ENCODE measurements at places on chromosomes 5 and 9. TPM values are rescaled to one million over a fixed set of nuclear protein-coding genes. Genes with fewer than 3 reads are reported as not detected.

Gene SHC3
- total RNA-seq = not detected

DNA sequence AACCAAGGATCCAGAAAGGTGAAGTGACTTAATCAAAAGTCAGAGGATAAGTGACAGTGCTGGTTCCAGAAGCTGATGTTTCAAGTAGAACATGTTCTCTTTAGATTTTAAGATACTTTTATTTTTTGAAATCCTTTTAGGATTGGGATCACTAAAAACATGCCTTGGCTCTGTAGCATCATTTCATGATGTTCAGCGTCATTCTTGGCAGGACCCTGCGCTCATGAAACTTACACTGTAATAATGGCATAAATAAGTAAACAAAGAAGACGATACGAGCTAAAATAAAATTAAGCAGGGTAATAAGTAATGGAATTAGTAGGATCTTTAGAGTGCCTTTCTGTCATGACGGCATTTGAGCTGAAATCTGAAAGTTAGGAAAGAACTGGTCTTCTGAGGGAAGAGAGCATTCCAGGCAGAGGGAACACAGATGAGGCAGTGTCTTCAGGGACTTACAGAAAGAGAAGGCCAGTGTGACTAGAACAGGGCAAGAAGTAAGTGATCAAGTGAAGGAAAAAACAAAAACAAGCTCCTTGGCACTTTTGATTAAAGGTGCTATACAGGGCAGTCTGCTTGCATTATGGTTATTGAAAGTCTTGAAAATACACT, 19.9 kb downstream of the CTNNA1 start:
- no peak for DNase-seq

DNA sequence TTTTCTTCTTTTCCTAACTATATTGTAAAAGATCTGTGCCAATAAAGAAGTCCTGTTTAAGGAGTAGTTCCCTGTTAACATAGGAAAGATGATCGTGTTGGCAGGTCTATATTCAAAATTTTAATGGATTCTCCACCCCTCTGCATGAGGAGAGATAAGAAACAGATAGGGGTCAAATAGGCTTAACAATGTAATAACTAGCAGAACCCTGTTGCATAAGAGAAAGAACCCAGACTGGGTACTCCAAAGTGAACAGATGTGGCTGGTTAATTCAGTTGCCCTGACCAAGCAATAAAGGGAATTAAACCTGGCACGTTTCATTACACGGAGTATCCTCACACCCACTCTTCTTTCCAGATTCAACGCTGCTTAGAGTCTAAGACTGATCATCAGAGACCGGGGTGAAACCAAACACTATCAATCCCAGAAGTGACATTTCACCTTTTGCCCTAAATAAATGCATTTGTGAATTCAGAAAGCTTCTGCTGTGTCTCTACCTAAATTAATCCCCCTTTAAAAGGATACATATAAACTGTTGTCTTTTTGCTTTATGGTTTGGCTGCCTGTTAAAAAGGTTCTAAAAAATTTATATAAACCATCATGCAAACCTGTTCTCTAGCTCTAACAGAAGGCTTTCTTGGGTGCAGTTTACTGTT, 1276.9 kb upstream of the WWC1 start:
- DNase-seq = no peak

DNA sequence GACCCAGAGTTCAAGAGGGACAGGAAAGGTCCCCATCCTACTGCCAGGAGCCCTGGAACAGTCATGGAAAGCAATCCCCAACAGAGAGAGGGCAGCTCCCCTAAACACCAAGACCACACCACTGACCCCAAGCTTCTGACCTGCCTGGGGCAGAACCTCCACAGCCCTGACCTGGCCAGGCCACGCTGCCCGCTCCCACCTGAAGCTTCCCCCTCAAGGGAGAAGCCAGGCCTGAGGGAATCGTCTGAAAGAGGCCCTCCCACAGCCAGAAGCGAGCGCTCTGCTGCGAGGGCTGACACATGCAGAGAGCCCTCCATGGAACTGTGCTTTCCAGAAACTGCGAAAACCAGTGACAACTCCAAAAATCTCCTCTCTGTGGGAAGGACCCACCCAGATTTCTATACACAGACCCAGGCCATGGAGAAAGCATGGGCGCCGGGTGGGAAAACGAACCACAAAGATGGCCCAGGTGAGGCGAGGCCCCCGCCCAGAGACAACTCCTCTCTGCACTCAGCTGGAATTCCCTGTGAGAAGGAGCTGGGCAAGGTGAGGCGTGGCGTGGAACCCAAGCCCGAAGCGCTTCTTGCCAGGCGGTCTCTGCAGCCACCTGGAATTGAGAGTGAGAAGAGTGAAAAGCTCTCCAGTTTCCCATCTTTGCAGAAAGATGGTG, 31.6 kb downstream of the CD180 start:
- no peak for DNase-seq
